ENCODE measurements at places on chromosomes 4 and X.

DNA sequence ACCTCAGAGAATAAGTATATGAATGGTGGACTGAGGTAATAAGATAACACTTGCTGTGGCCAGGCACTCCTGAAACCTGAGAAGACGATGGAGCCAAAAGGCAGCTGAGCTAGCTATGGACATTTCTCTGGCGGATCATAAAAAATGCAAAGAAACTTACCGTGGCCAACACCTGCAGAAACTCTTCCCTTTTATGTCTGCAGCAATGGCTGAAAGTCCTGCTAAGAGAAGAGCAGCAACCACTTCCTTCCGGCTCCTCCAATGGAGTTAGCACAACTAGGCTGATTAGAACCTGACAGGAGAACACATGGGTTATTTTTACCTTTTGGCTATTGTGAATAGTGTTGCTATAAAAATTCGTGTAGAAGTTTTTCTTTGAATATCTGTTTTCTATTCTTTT lies 76.0 kb upstream of the MAGEB16 start:
- DNase-seq: no peak

GRCh38 chr4:146972036-146972435 lies 26.4 kb upstream of the TTC29 start:
- no peak for DNase-seq

DNA sequence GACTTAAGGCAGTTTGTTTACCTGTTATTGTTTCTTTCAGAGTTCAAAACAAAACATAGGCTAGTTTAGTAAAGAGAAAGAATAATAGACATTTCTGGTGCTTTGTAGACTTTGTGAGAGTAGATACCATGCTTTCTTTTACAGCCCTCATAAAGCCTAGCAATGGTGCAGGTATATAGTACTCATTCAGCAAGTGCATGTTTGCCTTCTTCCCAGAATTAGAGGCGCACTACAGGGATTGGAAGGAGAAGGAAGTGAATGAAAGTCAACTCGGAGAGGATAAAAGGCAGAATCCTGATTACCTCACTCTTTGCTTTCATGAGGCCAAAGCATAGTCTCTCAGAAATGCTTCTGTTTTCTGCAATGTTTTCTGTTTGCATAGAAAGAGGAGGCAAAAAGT lies 43.1 kb upstream of the FHDC1 start:
- no peak for DNase-seq

DNA sequence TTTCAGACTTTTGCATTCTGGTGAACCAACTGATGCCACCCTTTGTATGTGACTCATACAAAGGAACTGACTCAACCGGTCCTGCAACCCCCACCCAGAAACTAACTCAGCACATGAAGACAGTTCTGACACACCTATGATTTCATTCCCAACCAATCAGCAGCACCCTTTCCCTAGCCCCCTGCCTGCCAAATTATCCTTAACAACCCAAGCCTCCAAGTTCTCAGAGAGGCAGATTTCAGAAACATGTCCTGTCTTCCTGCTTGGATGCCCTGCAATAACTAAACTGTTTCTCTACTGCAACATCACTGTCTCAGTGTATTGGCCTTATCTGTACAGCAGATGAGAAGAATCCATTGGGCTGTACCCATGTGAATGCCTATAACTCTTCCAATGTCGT lies 284.7 kb downstream of the CAMK2D start:
- DNase-seq: no peak

GRCh38 chr4:13248621-13249298 lies 235.4 kb downstream of the RAB28 start:
- DNase-seq: no peak

DNA sequence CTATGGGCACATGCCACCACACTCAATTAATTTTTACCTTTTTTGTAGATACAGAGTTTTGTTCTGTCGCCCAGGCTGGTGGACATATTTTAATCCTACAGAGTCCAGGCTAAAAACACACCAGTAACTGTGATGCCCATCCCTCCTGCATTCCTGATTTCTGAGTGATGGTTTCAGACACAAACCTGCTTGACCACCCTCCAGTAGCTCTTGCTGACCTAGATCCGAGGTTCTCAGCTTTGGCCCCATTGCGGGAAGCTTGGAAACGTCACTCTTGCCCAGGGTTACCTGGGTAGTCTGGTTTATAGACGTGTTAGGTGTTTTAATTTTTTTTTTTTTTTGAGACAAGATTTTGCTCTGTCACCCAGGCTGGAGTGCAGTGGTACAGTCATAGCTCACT lies 7.5 kb downstream of the CD99 start:
- no peak for DNase-seq

DNA sequence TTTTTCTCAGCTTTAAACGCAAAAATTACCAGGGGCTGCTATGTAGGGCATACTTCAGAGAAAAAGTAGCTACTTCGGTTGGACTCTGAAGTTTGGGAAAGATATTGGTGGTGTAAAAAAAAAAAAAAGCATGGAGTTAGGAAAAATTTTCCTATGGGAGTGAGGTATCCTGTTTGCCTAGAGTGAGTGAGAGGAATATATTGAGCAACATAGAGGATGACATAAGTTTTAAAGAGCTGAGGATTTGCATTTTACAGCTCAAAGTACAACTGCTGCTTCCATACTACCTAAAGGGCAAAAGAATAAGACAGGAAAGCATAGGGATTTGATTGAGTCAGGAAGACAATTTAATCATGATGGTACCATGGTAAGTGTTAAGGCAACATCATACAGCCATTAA lies 7.3 kb downstream of the GPRASP1 start:
- no peak for DNase-seq

DNA sequence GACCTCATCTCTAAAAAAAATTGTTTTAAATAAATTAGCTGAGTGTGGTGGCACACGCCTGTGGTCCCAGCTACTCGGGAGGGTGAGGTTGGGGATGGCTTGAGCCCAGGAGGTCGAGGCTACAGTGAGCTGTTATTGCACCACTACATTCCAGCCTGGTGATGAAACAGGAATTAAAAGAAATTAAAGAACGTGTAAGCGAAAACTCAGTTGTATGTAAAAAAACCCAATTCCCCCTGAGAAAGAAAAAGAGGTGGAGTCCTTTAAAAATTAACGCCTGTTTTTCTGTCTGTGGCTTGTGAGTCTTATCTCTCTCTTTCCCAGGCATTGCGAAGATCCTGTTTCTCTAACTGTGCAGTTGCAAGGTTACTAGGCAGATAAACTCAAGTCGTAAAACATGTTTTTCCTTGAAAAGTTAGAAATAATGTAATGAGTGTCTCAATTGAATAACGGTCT lies 22.1 kb downstream of the EPGN start:
- DNase-seq: no peak

DNA sequence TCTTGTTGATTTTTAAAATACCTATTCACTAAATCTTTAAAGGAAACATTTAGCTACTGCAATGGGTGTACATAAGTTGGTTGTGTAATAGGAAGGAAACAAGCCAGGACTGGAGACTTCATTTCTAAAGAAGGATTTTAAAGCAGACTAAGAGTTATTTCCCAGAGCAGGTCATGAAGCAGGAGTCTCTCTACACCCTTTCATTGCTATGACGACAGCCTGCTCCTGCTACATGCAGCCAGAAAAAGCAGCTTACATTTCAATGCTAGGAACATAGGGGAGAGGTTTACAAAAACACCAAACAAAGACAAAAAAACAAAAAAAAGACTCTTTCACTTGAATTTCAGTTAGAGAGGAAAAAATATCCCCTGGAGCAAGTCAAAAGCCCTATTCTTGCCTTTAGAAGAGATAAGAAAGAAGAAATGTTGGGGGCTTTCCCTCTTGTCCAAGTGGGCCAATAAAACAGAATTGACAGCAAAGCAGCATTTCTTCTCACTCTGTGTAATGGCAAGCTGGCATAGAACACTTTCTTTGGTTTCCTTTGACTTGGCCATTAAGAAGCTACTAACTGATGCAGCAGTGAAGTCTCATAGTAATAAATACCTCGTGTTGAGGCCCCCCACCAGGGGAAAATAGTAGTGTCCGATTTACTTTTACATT lies 3.4 kb downstream of the SPARCL1 start:
- no peak for DNase-seq

DNA sequence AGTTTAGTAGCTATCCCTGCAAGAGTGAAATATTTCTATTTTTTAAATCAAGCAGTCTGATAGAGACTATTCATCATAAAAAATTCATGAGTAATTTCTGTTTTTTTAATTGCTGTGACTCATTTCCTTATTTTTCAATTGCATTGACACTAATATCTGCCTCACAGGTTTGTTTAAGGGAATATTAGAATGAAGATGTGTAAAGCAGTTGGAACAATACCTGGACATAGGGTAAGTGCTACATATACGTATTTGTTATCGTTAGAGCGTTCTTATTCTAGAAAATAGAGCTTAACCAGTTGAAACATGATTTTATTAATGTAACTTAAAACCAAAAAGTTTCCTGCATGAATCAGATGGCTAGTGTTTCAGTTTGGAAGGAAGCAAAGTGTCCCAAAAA lies 2211.3 kb downstream of the PCDH7 start:
- DNase-seq: no peak

- no peak for DNase-seq
Observed at GRCh38 chrX:17077361-17077760, 130.9 kb downstream of the REPS2 start.

DNA sequence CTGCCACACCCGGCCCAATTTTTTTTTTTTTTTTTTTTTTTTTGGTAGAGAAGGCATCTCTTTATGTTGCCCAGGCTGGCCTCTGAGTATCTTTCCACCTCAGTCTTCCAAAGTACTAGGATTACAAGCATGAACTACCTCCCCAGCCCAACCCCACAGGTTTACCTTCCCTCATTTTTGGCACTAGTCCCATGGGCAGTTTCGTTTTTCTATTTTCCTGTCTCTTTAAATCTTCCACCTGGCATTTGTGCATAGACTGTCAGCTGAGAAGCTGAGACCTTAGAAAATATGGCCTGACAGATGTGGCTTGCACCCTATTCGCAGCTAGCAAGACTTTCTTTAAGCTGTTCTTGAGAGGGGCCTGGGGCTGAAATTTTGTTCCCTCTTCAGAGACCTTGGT lies 27.9 kb downstream of the TNIP2 start:
- DNase-seq: no peak

DNA sequence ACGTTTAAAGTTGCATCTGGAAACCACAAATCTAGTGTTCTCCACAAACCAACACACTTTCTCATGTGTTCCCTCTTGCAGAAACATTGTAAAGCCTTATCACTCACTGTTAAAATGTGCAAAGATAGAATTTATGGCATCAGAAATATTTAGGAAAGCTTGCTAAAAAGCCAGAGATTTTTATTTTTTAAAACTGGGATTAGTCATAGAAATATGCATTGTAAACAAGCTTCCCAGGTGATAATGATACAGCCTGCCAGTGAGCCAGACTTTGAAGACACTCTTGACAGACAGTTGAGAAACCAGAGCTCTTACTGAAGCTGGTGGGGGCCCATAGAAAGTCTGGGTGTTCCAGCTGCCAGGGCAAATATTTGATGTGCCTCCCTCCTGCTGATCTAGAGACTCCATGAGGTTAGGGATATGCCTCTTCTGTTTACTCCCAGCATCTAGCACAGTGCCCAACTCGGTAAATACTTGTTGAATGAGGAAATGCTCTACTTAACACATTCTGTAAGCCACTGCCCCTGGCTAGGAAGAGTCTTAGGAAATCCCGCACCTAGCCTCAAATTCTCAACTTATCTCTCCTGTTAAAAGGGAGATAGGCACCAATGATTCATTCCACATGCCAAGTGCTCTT lies 179.0 kb upstream of the RASGEF1B start:
- DNase-seq: no peak

DNA sequence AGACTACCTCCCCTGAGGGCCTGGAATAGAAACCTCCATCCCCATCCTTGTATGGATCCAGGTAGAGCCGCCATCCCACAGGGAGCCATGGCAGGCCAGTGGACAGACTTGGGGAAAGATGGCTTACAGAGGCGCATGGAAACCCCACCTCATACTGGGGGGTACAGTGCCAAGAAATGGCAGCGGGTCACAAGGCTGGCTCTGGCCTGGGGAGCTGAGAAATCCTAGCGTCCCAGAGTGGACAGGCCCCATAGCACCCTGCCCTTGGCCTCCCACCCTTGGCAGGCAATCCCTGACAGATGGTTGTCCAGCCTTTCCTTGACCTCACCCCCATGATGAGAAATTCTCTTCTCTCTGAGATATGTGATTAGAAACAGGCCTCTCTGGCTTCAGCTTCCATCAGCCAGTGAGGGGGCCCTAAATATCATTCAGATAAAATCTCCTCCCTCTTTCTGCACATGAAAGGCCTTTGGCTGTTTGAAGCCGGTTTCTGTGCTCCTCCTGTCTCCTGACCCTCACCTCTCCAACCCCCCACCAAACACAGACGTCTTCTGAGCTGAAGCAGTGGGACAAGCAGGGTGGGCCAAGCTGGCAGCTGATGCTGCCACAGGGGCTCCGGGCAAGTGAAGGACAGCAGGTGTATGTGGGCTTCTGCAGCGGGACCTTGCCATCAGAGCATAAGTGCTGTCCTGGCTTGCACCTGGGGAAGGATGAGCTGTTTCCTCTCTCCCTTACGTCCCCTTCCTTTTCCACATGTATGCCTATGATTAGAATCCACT lies 204.4 kb upstream of the MAMLD1 start:
- no peak for DNase-seq

- DNase-seq: no peak
Observed at GRCh38 chr4:186780291-186781031, 56.8 kb upstream of the FAT1 start.

DNA sequence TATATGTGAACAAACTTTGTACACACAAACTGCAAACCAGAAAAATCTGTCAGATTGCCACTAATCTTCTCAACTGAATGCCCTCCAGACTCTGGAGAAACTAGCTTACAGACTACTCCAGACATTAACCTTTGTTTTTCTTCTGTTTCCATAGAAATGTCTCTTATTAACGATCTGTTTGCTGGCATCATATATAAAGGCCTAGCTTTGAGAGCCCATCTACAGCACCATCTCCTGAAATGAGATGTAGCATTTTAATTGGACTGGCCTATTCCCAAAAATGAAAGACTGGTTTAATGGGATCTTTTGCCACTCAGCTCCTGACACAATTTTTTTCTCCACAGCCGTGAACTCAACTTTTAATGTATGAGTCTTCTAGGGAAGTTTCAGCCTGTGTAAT lies 266.0 kb upstream of the IL1RAPL1 start:
- DNase-seq: no peak

All from thymus (tissue), 14 donors.